ENCODE measurements at places on chromosomes 12 and 14.

DNA sequence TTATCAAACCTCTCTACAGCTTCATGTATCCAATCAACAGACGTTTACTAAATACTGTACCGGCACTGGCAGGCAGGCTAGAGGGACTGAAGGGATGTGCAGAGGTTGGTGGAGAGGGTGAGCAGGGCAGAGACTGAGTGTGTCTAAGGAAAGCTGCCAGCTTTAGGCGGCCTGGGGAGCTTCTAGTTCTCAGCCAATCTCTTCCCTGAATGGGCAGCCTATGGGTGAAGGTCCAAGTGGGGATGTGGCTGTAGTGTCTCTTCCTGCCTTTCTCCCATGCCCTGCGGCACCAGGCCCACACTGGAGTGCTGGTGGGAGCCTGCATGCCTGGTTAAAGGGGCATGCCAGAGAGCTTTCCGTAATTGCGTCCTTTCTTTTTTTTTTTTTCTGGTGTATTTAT lies 239.8 kb downstream of the CACNA1C start:
- DNase-seq, result no peak

- DNase-seq, result no peak
Observed at GRCh38 chr12:4252601-4253000, 21.0 kb upstream of the CCND2 start.

GRCh38 chr14:98579140-98579539 lies 692.9 kb downstream of the BCL11B start:
- DNase-seq, result no peak

DNA sequence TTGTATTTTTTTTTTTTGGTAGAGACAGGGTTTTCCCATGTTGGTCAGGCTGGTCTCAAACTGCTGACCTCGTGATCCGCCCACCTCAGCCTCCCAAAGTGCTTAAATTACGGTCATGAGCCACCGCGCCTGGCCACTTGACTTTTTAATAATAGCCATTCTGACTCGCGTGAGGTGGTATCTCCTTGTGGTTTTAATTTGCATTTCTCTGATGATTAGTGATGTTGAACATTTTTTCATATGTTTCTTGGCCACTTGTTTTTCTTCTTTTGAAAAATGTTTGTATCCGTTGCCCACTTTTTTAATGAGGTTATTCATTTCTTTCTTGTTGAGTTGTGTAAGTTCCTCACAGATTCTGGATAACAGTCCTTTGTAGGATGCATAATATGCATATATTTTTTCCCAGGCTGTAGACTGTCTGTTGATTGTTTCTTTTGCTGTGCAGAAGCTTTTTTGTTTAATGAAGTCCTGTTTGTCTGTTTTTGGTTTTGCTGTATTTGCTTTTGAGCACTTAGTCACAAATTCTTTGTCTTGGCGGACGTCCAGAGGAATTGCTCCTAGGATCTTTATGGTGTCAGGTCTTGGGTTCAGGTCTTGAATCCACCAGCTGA lies 10.3 kb upstream of the PGAM5 start:
- DNase-seq, result no peak

DNA sequence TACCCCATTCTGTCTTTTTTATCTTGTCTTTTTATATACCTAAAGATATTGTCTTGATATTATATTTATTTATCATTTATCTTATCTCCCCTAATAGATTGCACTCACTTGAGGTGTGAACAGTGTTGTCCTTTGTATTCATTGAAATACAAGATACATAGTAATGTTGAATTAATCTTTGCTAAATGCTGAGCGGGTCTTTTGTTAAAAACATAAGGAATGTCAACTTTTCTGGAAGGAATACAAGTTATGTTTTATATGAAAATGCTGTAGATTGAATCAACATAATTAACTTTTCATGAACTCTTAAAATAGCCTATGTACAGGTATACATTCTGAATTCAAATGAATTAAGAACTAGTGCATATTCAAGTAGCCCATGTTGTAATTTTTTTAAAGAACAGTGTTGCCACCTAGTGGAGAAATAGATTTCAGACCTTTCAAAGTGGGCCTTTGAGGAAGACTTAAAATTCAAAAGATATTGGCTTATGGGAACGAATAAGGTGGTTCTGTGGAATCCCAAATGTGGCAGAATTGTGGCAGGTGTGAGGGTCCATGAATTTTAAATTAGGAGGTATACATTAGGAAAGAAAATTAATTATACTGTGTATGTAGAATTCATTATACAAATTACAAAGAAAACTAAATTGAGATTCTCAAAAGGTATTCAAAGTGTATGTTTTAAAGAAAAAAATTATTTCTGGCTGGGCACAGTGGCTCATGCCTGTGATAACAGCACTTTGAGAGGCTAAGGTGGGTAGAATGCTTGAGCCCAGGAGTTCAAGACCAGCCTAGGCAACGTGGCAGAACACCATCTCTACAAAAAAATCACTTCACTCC lies 19.1 kb downstream of the BBOF1 start:
- DNase-seq, result no peak

DNA sequence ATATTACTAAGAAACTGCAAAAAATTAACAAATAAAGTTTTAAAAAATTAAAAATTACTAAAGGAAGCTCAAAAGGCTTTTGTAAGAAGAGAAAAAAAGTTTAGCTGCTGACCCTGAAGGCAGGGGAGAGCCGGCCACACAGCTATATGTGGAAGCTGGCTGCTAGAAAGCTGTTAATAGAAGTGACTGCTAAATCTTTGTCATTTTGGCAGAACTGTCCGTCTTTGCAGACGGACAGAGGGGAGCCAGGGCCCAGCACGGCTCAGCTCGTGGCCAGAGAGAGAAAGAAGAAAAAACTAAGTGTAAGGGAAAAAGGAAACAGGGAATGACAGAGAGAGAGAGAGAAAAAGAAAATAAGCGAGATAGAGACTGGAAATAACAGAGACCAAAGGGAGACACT lies 27.9 kb downstream of the PRMT8 start:
- DNase-seq, result no peak

DNA sequence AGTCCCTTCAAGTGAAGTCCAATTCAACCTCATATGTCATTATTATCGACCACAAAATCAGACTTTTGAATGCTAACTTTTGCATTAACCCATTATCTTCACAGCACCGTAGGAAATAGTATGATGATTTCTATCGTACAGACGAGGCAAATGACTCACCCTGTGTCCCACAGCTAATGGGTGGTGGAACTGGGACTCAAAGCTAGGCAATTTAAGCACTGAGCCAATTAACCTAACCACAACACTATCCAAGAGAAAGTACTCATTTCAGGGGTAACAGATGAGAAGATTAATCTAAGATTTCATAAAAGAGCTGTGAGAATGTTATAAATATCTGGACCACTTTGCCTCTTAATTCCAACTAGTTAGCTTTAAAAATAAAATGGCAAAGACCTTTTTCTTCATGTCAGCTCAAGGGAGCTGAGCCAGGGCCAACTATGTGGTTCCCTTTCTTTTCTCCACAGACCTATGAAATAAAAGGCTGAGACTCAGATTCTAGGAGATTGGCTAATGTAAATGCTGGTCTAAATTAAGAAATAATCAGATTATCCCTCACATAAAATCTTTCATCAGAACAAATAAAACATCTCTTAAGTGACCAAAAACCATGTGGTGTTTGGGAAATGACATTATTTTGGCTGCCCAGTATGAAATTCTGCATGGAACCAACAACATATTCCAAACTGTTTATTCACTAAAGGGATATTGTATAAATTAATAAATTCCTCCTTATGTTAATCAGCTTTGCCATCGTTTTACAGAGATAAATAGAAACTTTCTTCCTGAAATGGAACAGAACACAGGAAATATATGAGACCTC lies 4.9 kb downstream of the PTGER2 start:
- DNase-seq, result no peak

GRCh38 chr12:84502180-84502860 lies 410.3 kb downstream of the SLC6A15 start:
- no peak for DNase-seq

- DNase-seq, result no peak
Observed at GRCh38 chr14:75224561-75224960, 48.1 kb upstream of the TMED10 start.

DNA sequence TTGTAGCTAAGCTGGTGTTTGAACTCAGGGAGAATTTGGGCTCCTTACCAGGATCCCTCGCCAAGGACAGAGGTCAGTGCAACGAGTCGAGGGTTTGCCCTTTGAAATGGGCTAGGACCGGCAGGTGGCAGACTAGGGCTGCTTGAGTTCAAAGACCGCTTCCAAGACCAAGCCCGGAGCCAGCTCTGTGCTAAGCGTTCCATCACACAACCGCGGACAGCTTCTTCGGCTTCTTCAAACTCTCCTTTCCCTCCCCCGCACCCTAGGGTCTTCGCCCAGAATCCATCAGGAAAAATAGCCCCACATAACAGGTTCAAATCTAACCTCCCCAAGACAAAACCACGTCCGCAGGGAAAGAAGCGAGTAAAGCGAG lies 705 bp upstream of the FLVCR2 start:
- peak; percentile 60 for DNase-seq

GRCh38 chr12:69392179-69392928 lies 32.8 kb downstream of the YEATS4 start:
- no peak for DNase-seq

- DNase-seq, result no peak
Observed at GRCh38 chr12:98635657-98636323, 8.8 kb downstream of the IKBIP start.

DNA sequence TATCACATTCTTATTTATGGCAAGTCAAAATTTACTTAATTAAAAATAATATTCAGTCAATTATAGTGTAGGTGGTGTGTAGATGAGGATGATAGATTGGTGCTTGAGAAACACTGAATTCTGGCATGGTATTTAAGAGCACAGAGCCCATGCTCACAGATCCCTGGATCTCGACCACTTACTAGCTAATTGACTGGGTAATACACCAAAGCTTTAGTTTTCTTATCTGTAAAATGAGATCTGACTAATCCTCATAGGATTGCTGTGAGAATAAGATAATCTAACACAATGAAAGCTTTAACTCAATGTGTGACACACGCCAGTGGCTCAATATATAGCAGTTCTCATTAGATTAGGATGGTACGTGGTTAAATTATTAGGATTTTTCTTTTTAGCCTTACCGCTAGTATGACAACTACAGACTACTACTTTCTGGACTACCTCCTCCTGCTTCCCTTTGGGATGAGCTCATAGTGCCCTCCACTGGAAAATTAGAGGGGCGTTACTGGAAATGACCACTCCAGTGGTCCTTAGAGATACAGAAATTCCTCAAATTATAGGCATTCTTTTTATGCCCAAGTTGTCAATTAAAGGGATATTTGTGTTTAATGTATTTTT lies 482.8 kb upstream of the TBX3 start:
- DNase-seq, result no peak

- DNase-seq, result no peak
Observed at GRCh38 chr12:18461758-18462157, 200.4 kb downstream of the PIK3C2G start.

GRCh38 chr12:94010307-94010706 lies 138.1 kb upstream of the PLXNC1 start:
- DNase-seq, result no peak

DNA sequence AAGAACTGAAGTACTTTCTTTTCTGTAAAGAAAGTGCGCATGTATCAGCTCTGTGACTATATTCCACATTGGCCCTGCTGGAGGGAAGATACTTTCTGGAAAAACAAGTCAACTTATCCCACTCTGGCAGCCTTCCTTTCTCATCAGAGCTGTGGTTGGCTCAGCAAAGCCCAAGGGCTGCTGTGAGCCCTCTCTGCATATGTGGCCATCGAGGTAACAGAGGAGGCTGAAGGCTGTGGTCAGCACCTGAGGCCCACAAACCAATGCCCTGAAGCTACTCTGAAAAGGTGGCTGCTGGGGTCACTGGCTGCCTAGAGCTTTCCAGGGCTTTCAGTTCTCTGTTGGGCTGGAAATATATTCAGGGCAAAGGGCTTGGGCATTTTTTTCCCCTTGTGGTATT lies 70.8 kb upstream of the IGF1 start:
- no peak for DNase-seq

GRCh38 chr12:106492857-106493256 lies 89.9 kb upstream of the RFX4 start:
- no peak for DNase-seq

- DNase-seq, result no peak
Observed at GRCh38 chr14:72924337-72924736, 1.9 kb upstream of the DCAF4 start.

DNA sequence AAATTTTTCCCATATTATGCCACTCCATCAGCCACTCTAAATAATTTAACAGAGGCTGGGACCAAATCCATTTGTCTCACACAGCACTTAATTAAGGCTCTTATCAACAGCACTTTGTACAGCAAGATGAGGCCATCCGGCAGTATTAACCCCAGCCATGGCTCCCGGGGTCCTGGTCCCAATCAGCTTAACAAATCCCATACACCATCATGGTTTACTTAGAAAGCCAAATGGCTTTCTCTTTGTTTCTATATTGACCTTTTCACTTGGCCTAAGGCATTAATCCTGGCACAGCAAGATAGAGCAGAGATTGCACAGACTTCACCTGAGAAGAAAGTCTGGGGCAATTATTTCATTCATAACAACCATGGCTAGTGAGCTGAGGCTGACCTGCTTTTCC lies 38.6 kb downstream of the SPTSSA start:
- no peak for DNase-seq

GRCh38 chr12:5488626-5488955 lies 56.7 kb downstream of the NTF3 start:
- no peak for DNase-seq

GRCh38 chr12:3116106-3116844 lies 39.1 kb downstream of the TSPAN9 start:
- DNase-seq, result no peak

GRCh38 chr14:98692832-98693231 lies 579.2 kb downstream of the BCL11B start:
- no peak for DNase-seq

DNA sequence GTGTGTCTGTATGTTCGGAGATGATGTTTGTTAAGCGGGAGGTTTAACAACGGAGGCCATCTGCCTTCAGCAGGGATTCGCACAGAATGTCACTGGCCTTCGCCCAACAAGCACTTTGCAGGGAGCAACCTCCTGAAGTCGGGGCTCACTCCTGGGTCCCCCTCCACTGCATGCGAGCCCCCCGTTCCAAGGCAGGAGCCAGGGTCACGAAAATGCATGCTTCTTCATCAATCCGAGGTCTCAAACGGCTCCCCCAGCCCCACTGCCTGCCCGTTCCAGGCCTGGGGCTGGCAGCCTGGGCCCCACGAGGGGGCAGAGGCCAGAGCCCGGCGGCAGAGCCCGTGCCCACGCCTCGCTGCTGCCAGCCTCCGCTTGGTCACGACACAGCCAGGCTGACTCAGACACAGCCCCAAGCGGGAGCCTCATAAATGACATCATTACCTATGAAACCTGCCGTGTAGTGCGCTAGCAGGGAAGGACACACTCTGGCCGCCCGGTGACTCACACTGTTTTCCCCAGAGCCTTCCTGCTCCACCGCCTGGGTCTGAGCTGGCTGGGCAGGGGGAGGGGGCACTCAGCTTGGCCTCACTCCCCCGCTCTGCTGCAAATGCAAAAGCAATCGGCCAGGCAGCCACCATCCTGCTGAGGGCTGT lies 169.5 kb upstream of the RTL1 start:
- DNase-seq, result peak; percentile 15

- no peak for DNase-seq
Observed at GRCh38 chr12:124470806-124471205, 96.6 kb downstream of the NCOR2 start.

DNA sequence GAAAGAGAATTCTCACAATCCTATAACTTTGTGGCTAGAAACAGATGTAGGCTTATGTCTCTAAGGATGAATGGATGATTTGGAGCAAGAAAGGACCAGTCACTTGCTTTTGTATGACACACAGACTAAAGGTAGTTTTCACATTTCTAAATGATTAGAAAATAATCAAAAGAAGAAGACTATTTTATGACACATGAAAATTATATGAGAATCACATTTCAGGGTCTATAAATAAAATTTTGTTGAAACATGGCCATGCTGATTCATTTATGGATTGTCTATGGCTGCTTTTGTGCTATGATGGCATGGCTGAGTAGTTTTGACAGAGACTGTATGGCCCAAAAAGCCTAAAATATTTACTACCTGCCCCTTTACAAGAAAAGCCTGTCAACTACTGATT lies 49.4 kb upstream of the FRMD6 start:
- no peak for DNase-seq

Measured in activated B cell treated with CpG ODN at 0.5 μM for 24 hours (primary cell).